Calu3 (cell line): ENCODE measurements at places on chromosomes 2 and 18.

GRCh38 chr2:100039291-100039980 lies 103.0 kb downstream of the AFF3 start:
- DNase-seq, result no peak

DNA sequence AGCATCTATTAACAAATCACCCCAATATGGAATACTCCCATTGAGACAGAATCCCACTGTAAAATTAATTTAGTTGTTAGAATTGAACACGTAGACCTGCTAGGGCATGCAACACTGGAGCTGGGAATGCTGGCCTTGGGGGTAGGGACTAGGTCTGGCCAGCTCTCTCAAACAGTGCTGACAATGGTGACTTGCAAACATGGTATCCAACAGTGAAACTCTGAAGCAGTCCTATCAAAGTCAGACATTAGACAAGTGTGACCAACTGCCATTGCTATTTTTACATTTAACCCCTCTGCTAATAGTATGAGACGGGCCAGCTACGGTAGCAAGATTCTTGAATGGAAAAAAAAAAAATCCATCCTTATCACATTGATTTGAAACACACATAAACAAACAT lies 7.2 kb downstream of the E2F6 start:
- no peak for DNase-seq

DNA sequence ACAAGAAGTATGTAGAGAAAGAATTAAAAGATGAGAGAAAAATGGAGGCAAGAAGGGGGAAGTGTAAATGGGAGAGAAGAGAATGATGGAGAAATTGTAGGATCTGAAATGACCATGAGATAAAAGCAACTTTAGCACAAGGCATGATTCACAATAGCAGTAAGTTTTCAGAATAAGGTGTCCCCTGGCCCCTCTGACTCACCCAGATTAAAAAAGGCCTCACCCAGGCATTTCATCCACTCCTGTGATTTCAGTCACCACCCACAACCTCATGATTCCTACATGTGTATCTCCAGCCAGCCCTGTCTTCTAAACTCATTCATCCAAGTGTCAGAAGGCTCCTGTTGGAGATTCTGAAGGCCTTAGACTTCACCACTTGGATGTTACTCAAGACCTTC lies 56.6 kb downstream of the SP100 start:
- DNase-seq, result no peak

DNA sequence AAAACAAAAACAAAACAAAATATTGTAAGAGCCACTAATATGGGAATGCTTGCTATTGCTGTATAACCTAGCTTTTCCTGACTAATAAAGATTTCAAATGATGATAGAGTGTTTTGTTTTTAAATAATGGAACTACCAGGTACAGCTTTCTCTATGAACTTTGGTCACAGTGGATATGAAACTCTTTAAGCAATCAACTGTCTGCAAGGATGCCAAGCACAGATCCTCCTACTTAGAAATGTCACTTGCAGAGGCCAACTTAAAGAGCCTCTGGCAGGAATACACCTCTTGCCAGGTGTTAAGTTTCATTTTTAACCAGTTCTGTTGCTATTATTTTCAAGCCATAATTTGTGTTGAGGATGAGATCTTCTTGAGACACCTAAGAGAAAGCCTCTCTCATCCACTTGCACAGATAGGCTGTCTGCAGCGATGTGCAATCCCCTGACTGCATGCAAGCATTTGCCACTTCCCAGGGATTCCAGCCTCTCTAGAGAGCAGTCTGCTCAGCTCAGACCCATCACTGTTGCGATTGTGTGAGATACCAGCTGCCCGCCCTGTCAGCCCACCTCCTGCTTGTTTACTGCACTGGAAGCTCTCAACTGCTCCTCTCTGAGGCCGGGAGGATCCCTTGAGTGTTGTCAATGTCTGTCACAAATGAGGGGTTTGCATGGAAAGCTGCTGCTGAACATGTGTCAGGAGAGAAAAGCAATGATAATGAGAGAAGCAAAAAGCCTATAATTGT lies 86.1 kb upstream of the SCG2 start:
- no peak for DNase-seq

GRCh38 chr2:173741759-173742158 lies 223.4 kb downstream of the SP3 start:
- DNase-seq, result no peak

DNA sequence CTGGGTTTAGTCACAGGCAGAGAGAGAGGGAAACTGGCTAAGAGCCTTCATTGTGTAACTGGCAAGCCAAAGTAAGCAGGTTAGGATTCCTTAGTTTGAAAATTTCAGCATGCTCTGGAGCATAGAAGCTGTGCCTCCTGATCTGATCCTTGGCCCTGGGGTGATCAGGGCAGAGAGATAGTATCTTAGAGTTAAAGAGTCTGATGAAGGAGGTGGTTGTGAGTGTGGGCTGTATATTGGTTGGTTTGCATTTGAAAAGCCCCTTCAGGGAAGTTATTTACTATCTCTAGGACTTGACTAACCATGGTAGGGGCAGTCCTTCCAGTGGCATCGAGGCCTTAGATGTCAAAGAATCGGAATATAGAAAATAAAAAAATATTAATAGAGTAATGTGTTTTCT lies 230.1 kb downstream of the CD226 start:
- no peak for DNase-seq

DNA sequence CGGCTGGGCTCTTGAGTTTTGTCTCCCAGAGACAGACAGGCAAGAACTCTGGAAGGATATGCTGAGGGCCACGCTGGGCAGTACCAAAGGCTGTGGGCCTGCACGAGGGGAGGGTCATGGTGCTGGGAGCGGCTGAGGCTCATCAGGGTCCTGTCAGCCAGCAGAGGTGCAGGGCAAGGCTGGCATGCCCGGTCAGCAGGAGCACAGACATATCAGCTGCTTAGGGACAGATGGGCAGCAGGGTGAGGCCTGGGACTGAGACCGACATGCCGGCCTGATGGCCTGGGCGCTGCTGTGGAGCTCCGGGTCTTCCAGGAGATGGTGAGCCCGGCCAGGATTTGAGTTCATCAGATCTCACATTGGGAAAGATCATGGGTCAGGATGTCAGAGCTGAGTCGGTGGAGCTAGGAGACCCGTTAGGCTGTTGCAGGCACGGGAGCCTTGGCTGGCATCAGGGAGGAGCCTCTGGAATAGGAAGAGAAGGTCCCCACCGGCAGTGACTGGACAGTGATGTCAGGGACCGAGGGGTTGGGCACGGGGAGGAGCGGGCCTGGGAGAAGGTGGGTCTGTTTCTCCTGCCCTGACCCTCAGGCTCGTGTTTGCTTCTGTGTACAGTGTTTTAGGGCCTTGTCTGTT lies 18.8 kb downstream of the CNDP2 start:
- DNase-seq, result no peak

- no peak for DNase-seq
Observed at GRCh38 chr18:2981212-2981728, 31.7 kb downstream of the LPIN2 start.

DNA sequence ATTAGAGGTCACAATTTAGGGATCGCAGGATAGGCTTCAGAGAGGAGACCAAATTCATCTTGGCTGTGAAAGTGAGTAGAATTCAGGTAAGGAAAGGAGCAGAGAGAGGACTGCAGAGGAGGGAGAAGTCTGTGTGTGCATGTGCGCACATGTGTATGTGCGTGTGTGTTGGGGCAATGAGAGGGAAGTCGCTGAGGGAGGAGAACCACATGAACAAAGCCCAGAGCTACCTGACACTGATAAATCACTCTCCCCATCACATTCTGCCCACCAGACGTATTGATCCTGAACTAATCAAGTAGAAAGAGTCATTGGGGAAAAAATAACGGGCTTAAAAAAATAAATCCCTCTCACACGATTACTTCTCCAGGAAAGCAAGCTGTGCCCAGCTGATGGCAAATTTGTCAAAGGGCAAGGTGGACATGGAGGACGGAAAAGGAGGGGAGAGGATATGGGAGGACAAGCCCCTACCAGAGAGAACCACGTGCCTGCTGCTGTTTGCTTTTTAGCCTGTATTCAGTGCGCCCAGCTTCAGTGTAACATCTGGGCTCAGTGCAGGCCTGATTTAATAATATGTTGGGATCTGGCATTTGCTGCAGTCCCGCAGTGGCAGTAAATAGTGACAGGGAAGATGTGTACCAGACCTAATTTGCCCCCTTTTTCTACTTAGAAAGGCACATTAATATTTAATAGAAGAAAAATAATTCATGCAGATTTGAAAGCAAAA lies 307.5 kb downstream of the C1D start:
- no peak for DNase-seq

DNA sequence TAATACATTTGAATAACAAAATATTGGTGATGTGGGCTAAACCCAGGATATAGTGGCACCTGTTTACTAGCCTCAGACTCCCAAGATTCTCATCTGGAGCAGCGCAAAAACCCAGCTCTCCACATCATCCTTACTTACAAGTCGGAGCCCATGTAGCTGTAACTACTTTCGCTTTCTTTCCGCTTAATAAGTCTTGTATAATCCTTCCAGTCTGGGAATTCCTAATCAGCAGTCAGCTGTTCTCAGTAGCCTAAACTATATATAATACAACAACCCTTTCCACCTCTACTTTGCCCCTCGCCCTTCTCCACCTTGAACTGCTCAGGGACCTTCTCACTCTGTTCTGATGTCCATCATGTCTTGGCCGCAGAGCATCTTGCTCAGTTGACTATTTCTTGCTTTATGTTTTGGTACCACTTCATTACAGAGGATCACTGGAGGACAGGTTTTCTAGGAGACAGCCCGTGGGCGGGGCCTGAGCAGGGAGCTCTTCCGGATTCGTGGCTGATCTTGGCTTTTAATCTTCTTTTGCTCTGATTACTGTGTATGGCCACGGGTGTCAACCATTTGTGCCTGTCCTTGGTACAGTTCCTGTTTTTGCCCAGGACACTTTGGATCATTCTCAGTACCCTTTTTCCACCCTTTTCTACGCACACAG lies 119.9 kb upstream of the SERTAD2 start:
- DNase-seq, result no peak

- no peak for DNase-seq
Observed at GRCh38 chr2:20365249-20365817, 14.7 kb upstream of the PUM2 start.

GRCh38 chr18:69636529-69637301 lies 236.0 kb downstream of the DOK6 start:
- no peak for DNase-seq

- no peak for DNase-seq
Observed at GRCh38 chr2:12120281-12121150, 374.1 kb downstream of the LPIN1 start.

GRCh38 chr2:74577448-74577847 lies 22.9 kb downstream of the DOK1 start:
- no peak for DNase-seq

DNA sequence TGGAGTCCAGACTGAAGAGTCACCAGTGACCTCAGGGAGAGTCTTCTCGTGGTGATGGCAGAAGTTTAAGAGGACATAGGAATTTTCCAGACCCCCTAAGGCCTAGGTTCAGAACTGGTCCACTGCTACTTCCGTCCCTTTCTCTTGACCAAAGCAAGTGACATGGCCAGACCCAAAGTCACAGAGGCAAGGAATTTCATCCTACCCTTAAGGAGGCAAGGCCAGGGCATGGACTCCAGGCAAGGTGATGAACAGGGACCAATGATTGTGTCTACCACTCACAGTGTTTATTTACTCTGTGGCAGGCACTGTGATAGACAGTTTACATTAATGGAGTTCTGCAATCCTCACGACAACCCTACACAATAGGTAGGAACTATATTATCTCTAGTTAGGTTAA lies 265.1 kb downstream of the GLI2 start:
- no peak for DNase-seq

- no peak for DNase-seq
Observed at GRCh38 chr18:44773640-44774155, 93.0 kb downstream of the SETBP1 start.

DNA sequence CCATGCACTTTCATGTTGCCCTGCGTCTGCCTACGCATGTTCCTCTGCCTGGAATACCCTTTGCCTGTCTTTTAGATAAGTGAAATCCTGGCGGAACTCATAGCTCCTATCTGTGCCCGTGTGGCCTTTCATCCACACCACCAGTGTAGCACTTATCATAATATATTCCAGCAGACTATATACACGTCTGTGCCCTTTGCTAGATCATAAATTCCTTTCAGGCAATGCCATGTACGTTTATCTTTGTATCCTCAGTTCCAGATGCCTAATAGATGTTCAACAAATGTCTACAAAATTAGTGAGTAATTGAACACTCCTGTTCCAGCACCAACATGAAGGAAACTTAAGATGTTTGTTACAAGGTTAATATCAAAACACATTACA lies 106.9 kb downstream of the COLEC12 start:
- no peak for DNase-seq

DNA sequence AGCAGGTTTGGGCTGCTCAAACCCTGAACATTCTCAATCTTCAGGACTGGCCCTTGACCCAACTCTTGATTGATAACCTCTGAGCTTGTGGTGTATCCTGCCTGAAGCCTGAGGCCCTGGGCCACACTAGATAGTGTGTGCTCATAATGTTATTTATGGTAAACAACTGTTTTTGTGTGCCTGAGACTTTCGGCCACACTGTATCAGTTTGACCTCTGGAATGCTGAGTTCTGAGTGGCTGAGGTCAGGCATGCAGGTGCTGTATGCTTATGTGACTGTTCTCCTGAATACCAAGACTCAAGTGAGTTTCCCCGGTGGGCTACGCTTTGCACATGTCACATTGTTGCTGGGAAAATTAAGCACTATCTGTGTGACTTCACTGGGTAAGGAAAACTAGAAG lies 82.2 kb upstream of the RMP24 start:
- no peak for DNase-seq

- DNase-seq, result no peak
Observed at GRCh38 chr2:11898576-11898975, 152.1 kb downstream of the LPIN1 start.

DNA sequence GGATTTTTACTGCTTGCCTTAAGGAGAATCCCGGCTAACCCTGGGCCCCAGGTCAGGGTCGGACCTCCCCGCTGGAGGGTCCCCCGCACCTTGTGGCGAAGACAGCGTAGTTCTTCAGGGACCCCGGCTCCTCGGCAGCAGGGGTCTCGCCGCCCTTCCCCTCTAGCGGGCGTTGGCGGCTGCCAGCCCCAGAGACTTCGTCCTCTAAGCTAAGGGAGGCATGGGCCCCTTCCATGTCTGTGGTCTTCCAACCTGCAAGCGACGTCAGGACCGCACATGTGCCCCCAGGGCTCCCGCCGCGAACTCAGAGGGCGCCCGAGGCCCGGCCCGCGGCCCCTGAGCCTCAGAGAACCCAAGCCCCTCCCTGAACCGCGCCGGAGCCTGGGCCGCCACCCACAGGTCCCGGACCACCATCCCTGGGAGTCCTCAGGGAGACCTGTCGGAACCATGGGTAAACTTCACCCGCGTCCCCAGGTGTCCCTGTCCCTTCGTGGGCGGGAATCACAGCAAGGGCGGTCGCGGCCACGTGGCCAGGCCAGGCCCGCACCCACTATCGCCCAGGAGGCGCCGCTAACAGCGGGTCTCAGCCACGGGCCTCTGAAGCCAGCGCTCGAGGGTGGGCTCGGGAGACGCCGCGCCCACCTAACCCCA lies 562 bp downstream of the ANKMY1 start:
- no peak for DNase-seq
